Activated T-cell treated with anti-CD3 and anti-CD28 coated beads for 48 hours (primary cell): ENCODE measurements at places on chromosomes 3 and 15.

DNA sequence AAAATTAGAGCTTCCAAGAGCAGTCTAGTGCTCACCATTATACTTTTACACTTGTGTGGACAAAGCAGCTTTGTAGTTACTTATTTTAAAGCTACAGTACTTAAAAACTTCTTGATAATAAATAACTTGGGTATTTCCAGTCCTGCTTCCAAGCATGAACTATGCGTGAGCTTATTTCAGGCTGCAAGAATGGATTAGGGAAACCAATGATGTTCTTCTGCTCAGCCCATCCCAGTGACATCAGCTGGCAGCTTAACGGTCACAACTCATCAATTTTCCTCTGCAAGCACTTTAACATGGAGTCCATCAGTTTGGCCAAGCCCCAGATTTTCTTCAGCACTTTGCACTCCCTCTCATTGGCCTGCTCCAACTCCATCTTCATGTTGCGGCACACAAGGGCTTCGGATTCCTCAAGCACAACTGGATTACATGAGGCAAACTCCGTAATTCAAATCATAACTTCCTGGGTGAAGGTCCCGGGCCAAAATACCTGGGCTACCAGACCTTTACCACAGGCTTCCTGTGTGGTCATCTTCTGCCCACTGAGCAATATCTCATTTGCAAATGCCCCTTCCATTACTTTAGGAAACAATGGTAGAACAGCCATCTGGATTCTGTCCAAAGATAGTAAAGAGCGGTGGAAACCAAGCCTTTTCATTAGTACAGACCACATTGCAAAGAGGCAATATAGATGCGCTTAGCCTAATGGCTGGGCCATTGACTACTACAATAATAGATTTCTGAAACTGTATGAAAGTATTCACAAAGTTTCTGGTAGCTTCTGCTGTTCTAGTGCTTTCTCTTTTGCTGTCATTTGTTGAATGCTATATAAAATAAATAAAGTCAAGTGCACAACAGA is 87.5 kb upstream of the DAZL start:
- DNase-seq: no peak

DNA sequence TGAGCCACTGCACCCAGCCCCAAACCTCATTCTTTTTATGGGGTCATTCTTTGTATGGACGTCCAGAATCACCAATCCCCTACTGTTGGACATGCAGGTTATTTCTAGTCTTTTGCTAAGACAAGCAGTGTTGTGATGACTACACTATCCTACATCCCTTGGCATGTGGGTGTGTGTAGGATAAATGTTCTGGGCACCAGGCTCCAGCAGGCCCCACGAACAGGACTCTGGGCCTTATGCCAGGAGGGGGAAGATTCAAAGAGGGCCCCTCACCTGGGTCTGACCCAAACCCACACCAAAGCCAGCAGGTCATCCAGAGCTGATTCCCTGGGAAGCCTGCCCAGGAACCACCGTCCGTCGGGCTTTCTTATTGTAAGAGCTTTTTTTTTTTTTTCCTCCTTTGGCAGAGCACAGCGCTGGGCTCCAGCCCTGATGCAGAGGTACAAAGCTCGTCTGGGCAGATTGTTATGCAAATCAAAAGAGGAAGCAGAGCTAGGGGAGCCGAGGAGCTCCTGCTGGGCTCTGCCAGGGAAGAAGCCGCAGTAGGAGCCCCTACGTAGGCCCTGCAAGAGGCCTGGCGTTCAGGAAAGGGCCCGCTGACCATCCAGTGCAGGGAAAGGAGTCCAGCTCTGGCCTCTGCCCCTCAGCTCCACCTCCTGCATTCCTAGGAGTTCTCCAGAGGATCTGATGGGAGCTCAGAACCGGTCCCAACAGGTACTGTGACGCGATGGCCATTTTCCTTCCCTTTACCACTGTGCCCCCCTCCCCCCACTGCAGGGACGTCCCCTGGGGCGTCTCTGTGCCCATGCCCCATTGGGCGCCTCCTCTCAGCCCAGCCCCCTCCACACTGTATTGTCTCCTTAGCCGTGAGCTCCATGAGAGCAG is 29.0 kb upstream of the FURIN start:
- no peak for DNase-seq

DNA sequence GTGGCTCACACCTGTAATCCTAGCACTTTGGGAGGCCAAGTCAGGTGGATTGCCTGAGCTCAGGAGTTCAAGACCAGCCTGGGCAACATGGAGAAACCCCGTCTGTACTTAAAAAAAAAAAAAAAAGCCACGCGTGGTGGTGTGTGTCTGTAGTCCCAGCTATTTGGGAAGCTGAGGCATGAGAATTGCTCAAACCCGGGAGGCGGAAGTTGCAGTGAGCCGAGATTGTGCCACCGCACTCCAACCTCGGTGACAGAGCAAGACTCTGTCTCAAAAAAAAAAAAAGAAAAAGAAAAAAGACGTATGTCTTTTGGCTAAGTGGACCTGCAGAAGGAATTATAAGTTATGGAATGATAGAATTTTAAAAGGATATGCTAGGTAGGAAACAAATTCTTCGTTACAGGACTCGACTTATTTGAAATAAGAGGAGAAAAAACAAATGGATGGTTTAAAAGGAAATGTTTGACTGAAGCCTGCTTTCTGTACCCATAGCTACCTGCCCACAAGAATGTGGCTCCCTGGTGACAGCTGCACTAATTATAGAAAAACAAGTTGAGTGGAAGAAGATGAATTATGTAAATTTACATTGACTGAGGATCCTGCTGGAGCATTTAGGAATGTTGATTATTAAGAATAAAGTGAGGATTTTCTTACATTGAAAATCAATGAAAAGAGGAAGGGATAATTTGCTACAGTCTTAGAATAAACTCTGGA is 36.0 kb upstream of the SKIL start:
- no peak for DNase-seq

- DNase-seq: no peak
These were observed 608.3 kb downstream of the RBMS3 start for GRCh38 chr3:29889215-29889614.

- no peak for DNase-seq
These were observed 269.0 kb upstream of the ST8SIA2 start for GRCh38 chr15:92124657-92125010.

- no peak for DNase-seq
These were observed 651.8 kb upstream of the SGO1 start for GRCh38 chr3:20837676-20838302.

- DNase-seq: no peak
These were observed 63.2 kb upstream of the MNS1 start for GRCh38 chr15:56528136-56528535.

GRCh38 chr3:37227870-37228549 is 53.6 kb upstream of the LRRFIP2 start:
- no peak for DNase-seq

- no peak for DNase-seq
These were observed 36.9 kb upstream of the UBE2E2 start for GRCh38 chr3:23166276-23166675.

DNA sequence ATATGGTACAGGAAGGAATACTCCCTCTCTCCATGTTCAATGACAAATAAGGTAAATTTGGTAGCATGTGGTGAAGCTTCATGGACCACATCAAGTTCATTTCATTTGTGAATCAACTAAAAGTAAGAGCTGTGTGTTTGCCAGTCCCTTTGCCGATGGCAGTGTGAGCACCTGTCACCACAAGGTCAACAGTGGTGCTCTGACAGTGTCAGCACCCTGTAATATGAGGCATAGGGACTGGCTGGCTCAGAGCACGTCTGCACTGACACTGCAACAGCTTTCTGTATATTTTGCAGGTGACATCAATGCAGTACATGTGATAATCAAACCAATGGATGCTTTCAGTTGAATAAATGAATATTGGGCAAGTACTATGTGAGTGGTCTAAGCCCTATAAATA is 852.4 kb downstream of the TUSC7 start:
- DNase-seq: no peak

DNA sequence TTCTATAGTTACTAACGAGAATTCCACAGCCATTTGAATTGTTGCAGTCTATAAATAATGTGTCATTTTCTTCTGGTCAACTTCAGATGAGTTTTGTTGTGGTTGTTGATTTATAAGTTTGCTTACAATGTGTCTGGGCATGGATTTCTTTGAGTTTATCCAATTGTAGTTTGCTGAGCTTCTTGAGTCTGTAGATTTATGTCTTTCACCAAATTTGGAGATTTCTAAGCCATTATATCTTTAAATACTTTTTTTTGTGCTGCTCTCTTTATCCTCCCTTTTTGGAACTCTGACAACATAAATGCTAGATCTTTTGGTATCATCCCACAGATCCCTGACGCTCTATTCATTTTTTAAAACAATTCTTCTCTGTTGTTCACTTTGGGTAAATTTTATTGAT is 63.2 kb upstream of the NDUFB4 start:
- no peak for DNase-seq

GRCh38 chr3:9890249-9891071 is at the start of gene JAGN1:
JAGN1 (plus strand) TSS chr3:9890610; CDS start chr3:9890723, 113 bp downstream.
- peak; percentile 85 for DNase-seq

DNA sequence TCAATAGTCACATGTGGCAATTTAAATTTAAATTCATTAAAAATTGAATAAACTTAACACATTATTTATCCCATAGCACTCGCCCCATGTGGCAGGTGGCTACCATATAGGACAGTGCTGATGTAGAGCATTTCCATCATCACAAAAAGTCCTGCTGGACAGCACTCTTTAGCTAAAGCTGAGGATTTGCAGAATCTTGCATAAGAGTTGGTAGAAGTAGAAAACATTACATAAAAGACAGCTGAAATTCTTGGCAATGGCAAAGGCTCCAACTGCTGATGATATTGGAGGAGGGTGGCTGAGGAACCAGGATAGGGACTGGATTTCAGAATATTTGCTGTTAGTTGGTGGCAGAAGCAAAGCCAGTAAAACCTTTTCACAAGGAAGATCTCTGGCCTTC is 230.7 kb upstream of the SATB1 start:
- DNase-seq: no peak

- no peak for DNase-seq
These were observed 91.8 kb downstream of the UBE2E2 start for GRCh38 chr3:23294770-23295387.

DNA sequence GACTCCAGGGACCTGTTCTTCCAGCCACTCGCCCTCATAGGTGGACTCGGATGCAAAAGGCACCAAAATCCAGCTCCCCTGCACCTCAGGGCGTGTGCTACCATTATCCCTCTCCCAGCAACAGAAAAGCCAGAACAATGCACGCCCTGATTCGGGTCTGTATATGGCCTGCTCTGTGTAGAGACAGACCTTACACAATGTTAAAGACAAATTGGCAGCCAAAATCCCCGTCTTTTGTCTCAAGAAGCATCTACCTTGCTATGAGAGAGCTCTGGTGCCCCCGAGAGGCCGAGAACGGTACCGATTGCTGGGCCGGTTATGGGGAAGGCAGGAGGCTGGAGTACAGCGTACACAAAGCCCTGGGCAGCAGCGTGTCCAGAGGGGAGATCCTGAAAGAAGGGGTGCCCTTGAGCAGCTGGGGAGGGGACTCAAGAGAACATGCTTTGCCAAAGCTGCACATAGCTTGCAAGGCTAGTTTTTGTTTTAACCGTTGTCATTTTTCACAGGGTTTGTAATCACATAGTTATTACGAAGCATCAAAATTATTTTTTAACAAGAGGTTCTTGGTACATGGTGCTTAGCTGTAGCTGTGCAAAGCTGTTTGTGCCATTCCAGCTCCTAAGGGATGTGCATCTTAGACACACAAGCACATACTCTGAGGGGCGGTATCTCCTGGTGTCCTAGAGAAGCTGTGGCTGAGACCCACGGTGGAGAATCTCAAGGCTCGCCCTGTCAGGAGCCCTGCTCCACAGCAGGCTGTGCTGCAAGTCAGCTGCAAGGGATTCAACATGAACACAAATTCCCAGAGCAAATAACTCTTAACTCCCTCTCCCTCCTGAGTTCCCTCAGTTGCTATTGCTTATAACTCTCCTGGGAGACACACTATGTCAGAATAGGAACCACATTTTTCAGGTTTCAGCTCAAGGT is 461.5 kb upstream of the PPP2R3A start:
- peak; percentile 15 for DNase-seq

DNA sequence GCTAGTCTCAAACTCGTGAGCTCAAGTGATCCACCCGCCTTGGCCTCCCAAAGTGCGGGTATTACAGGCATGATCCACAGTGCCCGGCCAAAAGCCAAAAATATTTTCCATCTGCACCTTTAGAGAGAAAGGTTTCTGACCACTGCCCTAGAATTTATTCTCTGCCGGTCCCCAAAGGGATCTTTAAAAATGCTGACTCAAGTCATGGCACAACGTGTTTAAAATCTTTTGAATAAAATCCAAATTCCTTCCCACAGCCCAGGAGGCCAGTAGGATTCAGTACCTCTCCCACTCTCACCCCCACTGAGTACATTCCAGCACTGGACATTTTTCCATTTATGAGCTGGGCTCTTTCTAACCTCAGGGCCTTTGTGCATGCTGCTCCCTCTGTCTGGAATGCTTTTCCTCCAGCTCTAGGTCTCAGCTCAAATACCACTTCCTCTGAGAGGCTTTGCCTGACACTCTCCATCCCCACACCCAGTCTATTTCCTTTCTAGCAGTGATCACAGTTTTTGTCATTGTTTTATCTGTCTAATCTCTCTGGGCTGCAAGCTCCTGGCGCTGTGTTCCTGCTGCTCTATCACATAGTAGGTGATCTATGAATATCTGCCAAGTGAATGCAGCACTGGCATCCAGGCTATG is 502.9 kb downstream of the SHQ1 start:
- DNase-seq: no peak

GRCh38 chr3:139491966-139492365 is 15.7 kb upstream of the RBP2 start:
- DNase-seq: no peak

DNA sequence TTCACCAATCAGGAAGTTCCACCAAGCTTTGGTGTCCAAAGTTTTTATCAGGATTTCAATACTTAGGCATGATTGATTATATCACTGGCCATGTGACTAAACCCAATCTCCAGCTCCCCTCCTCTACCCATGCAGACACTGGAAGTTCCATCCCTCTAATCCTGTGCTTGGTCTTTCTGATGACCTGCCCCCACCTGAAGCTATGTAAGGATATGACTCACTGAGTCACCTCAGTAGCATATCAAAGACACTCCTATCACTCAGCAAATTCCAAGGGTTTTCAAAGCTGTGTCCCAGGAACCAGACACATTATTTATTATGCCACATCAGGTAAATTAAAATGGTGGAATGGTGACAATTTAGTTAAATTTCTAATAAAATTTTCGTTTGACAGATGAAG is 158.9 kb downstream of the TAFA4 start:
- no peak for DNase-seq

DNA sequence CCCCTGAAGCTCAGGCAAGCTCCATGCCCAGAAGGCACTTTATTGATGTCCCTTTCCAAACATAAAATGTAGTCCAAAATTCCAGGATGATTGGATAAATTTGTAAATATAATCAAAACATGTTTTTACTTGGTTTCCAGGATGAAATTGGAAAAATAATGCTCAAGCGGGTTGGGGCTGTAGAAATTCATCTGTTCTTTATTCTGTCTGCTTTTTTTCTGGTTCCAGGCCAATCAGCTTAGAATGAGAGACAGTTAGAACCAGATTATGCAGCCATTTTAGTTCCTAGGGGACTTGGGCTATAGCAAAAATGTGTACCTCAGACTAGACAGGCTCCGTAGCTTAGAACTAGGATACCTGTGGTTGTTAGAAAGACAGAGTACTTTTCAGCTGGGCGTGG is 450.8 kb downstream of the MCTP2 start:
- no peak for DNase-seq

- DNase-seq: no peak
These were observed 59.7 kb upstream of the ROPN1 start for GRCh38 chr3:124051636-124052035.
